ENCODE measurements at places on chromosomes 11 and 22.

GRCh38 chr11:102194990-102195389, 84.7 kb downstream of the YAP1 start:
- no peak for DNase-seq

GRCh38 chr11:65744026-65744698, 23.6 kb upstream of the RNASEH2C start:
- DNase-seq = no peak

DNA sequence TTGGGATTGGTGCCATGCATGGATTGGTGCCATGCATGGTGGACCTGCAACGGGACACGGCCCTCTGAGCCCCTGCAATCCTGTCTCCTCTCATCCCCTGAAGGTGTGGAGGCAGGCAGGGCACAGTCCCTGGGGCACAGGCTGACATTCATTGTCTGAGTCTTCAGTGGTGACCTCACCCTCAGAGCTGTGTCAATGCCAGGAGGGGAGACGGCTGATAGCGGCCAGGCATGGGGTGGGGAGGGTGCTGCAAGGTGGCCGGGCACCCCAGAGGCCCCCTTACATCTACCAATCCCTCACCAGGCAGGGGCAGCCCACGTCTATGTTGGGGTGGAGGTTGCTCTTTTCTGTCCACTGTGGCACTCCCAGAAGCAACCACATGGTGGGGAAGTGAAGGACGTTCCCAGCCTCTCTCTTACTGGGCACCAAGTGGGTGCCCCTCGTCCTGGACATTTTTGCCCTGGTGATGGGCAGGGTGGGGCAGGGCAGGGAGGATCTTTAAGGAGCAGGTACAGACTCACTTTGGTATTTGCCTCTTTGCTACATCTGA, 47.6 kb downstream of the NECTIN1 start:
- DNase-seq = no peak

DNA sequence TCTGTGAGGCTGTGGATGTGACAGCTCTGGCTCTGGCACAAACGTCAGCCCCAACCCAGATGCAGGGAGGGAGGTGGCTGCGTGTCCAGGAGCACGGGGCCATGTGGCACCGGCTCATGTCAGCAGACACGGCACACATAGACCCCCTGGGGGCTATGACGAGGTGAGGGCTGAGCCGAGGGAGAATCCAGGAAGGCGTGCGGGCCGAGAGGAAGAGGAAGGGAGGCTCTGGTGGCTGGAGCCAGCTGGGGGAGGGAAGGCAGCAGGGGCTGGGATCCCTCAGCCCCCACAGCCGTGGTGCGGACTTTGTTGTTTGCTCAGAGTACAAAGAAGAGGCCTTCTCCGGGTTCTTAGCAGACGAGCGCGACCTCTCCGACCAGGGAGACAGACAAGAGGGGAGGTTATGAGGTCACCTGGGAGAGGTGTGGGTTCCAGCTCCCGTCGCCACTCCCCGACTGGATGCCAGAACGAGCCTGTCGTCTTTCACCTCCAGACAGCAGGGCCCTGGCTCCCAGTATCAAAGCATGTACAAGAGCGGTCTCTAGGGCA, 46.1 kb downstream of the CDKN1C start:
- DNase-seq = no peak

GRCh38 chr22:45268958-45269844, 15.5 kb upstream of the UPK3A start:
- DNase-seq = no peak

DNA sequence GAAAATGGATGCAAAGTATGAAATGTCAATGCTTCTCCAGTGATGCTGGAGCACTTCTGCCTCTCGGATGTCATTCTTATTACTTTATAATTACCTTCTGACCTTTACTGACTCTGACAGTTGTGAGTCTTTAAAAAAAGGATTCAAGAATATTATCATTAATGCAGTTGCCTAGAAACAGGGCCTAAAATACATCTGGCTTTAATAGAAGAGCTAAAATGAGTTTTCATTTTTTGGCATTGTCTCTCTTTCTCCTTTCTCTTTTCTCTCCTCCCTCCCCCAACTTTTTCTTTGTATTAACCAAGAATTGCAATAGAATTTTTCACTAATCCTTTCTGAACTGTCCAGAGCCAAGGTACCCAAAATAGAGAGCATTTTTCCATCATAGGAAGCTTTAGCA, 45.9 kb downstream of the FDX1 start:
- no peak for DNase-seq

GRCh38 chr11:119910051-119910450, 181.1 kb upstream of the NECTIN1 start:
- no peak for DNase-seq

- no peak for DNase-seq
Observed at GRCh38 chr11:1302461-1303125, 6.8 kb downstream of the TOLLIP start.

- DNase-seq = no peak
Observed at GRCh38 chr22:22788460-22789037, 99.1 kb upstream of the IGLL5 start.

GRCh38 chr11:13140873-13141655, 131.9 kb downstream of the RASSF10 start:
- DNase-seq = no peak

GRCh38 chr11:94150704-94151685, 22.4 kb downstream of the PANX1 start:
- DNase-seq = no peak

GRCh38 chr11:1889941-1890855, 1.5 kb downstream of the PRR33 start:
- DNase-seq = no peak

DNA sequence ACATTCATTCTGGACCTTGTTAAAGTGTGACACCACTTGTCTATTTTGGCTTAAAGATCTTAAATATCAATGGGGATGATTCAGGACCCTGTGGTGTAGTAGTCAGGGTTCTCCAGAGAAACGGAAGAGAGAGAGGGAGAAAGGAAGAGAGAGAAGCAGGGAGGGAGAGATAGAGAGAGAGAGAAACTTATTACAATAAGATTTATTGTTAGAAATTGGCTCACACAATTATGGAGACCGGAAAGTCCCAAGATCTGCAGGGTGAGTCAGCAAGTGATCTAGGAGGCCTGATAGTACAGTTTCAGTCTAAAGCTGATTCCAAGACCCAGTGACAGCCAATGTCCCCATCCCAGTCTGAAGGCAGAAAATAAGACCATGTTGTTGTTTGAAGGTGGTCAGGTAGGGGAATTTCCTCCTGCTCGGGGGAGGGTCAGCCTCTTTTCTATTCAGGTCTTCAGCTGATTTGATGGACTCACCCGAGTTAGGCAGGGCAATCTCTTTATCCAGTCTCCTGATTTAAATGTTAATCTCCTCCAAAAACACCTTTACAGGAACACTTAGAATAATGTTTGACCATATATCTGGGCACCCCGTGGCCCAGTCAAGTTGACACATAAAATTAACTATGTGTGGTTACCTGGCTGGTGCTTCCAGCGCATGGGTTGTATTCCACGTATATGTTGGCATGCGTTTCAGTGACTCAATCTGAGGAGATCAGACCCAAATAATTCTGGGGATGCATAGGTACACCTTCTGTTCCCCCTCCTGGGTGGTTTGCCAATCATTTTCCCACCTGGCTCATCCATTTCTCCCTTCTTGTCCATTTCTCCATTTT, 1350.5 kb downstream of the TBC1D22A start:
- DNase-seq = no peak

- no peak for DNase-seq
Observed at GRCh38 chr11:130389335-130389935, 39.0 kb downstream of the ADAMTS8 start.

DNA sequence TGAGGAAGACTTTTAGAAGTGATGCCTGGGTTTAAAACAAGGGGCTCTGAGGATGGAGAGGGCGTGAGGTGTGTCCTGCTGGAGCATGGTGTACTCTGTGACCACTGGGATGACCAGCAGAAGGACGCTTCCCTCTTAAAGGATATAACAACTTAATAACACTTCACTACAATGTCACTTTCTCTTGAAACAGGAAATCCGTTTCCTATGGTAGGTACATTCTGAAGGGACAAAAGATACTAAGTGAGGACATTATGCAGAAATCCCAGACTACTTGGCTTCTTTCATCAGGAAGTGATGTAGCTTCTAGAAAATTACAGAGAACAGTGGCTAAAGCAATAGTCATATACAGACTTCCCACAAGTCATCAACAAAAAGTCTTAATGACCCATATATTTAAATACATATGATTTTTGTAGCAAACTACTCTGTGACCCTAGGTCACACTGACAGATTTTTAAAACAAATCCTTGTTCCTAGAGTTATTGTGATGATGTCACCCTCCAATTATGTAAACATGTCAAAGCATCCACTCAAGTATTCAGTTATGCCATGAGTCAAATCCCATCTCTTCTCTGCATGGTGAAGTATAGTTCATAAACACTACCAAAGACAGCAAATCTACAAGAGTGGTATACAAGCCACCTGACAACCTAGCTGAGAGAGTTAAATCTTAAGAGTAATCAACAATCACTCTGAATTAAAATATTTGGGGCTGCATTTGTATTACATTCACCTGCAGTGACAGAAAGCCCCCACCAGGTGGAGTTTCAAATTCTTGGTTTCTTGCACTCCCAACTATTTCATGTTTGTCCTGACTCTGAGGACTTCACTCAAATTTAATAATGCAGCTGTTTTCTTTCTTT, 32.8 kb downstream of the PITPNB start:
- DNase-seq = no peak

DNA sequence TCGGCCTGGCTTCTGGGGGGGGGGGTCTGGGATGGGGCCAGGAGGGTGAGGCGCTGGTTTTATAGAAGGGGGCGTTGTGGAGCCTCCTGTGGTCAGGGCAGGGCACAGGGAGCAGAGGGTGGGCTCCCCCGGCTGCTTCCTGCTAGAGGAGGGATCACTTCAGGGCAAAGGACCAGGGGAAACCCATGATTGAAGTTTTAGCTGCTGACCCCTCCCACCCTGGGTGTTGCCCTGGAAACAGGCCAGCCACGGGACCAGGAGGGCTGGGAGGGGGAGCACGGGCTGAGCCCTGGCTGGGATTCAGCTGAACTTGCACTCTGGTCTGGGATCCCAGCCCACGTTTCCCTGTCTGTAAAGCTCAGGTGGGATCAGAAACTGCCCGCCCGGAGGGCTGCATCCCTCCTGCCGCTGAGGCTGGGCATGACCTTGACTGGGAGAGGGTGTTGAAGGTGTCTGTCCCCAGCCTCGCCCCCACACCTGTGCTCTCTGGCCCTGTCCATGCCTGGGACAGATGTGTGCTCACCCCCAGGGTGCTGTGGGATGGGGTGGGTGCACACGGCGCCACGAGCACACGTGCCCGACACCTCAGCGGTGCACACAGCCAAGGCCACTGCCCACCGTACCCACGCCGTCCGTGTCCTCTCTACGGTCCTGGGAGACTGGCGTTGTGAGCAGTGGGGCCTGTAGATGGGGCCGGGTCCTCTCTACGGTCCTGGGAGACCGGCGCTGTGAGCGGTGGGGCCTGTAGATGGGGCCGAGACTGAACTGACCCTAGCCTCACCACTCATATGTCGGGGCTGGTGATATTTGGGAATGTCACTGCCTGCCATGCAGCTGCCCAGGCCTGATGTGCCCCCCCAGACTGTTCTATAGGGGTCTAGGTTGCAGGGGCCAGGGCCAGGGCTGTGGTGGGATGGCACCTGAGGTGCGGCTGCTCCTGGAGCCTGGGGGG, 2.3 kb downstream of the TSPAN4 start:
- DNase-seq = no peak

DNA sequence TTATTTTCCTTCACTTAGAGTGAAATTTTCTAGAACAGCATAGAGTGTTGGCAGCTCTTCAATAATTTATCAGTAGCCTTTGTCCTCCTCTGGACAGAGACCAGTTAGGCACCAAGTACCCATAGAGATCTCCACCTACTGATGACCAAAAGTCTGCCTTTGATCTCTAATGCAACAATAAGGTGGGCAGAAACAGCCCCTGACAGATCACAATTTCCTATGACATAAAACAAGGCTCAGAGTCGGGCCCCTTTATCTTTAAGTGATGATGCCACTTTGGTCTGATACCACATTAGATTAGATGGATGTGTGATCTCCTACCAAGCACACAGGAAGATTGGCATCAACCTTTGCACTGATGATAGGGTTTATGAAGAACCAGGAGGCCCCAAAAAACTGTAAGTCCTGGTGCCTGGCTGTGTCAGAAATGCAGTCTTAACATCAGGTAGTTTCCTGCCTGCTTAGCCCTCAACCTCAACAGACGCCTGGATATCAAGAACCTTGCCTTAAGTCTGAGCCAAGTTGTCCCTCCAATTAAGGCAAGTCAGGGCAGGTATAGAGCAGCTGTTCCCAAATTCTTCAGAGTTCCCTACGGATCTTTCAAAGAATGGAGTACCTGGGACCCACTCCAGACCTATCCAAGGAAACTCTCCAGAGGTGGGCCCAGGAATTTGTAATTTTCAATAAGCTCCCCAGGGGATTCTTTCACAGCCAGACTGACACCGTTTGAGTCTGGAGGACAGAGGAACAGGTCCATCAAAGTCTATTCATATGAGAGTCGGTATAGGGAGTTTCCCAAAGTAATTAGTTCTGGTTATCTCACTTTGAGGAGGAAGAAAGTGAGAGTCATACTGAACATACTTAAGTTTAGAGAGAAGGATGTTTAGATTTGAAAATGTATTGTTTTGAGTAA, 30.6 kb upstream of the TMPRSS4 start:
- DNase-seq = no peak

- no peak for DNase-seq
Observed at GRCh38 chr11:59413646-59414045, 12.6 kb downstream of the OR5A2 start.

GRCh38 chr11:106228996-106229395, 151.5 kb downstream of the AASDHPPT start:
- no peak for DNase-seq

DNA sequence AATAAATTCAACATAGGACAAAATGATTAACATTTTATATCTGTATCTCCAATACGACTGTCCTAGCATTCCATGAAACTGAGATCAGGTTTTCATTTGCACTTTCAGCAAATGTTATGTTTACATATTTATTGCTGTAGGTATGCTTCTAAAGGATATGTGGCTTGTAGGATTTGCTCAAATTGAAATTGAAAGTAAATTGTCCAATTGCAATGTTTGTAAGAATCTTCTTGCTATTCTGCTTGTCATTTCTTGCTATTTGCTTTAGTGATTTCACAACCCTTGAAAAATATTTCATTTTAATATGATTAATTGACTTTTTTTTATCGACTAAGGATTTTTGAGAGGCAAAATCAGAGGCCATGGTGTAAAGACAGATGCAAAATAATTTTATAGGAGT, 904.2 kb upstream of the RAG2 start:
- DNase-seq = no peak

- no peak for DNase-seq
Observed at GRCh38 chr11:26867286-26867685, 126.6 kb upstream of the FIBIN start.

GRCh38 chr22:38347944-38348750, 30.9 kb upstream of the CSNK1E start:
- no peak for DNase-seq

GRCh38 chr11:13929395-13929891, 33.1 kb upstream of the SPON1 start:
- DNase-seq = no peak

GRCh38 chr11:69080257-69080995, 31.7 kb downstream of the TPCN2 start:
- DNase-seq = no peak
